ENCODE measurements at places on chromosomes 16 and 17.

GRCh38 chr17:77124192-77124889 is 16.4 kb upstream of the SEC14L1 start:
- DNase-seq = no peak

- DNase-seq = no peak
Observed at GRCh38 chr16:58464047-58464915, 35.7 kb upstream of the NDRG4 start.

DNA sequence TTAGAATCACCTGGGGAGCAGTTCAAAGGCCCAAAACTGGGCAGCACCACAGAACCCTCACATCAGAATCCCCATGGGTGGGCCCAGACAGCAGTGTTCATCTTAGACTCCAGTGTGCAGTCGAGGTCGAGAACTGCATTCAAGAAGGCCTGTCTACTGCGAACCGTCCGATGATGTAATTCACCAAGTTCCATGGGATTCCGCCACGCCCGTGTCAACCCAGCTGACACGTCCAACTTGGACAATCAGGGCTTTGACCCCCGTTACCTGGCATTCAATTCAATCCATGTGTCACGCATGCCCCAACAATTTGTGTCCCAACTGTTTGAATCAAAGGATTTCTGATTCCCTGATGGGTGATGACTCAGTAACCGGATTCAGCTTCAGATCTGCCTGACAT is 9.2 kb downstream of the HSBP1 start:
- DNase-seq = no peak

DNA sequence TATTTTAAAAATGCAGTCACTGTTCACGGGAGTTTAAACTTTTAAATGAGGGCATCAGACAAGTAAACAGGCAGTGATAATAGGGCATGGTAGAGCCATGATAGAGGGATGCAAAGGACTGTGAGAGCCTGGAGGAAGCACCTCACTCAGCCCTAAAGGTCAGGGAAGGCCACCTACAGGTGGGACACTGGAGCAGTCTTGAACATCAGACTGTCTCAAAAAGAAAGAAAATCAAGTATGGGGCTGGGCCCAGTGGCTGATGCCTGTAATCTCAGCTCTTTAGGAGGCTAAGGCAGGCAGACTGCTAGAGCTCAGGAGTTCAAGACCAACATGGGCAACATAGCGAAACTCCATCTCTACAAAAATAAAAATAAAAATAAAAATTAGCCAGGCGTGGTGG is 31.0 kb upstream of the DHRS7B start:
- DNase-seq = no peak

DNA sequence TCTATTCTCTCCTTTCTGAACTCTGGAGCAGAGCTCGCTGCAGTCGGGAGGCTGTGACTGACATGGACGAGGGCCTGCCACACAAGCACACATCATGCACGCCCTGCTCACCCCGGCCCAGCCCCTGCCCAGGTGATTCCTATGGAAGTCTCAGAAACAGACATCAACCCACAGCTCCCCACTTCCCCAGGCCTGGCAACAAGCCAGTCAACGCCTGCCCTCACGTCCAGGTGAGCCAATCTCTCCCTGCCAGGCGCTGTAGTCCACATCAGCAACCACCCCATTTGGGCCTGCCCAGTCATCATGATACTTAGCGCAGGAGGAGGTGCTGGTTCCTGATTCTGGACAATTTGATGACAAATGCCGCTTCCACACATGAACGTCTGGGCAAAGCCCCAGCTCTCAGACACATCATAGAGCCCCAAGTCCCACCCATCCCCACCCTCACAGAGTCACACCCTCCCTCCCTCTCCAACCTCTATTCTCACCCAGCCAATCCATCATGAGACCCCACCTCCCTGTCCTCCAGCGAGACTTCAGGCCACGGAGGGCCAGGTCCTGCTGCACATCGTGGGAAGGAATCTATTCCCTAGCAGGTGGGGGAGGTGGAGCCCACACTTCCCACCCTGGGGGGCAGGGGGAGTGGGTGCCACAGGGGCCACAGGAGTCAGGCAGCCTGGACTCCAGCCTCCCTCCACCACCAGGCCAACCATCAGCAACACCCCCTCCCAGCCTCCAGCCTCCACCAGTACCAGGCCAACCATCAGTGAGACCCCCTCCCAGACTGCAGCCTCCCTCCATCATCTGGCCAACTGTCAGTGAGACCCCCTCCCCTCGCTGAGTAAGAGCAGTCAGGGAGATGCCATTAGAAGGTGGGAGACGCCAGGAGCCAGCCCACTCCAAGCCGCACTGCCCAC is 33.7 kb upstream of the GSG1L start:
- no peak for DNase-seq

GRCh38 chr16:78647019-78647418 is 547.6 kb downstream of the WWOX start:
- DNase-seq = no peak

GRCh38 chr17:51144266-51145022 is 8.9 kb upstream of the NME1 start:
- no peak for DNase-seq

DNA sequence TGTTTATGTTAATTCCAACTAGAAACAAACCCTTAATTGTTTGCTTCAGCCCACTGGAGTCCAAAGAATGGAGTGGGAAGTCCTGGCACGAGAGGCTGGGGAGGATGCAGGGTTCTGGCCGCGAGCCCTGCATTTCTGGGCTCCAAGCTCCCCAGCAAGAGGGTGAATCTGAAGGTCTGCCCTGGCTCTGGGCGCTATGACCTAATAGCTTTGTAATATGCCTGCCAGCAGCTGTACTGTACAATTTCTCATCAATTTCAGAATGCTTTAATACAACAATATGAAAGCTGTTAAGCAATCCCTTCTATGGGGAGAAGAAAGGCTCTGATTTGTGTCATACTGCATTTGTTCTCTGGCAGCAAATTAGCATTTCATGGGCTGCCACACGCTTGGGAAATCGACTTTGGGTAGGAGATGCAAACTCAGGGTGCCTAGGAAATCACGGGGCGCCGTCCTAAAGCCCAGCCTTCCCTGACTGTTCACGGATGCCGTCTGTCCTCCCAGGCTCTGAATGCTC is 43.8 kb downstream of the NDEL1 start:
- DNase-seq = no peak

DNA sequence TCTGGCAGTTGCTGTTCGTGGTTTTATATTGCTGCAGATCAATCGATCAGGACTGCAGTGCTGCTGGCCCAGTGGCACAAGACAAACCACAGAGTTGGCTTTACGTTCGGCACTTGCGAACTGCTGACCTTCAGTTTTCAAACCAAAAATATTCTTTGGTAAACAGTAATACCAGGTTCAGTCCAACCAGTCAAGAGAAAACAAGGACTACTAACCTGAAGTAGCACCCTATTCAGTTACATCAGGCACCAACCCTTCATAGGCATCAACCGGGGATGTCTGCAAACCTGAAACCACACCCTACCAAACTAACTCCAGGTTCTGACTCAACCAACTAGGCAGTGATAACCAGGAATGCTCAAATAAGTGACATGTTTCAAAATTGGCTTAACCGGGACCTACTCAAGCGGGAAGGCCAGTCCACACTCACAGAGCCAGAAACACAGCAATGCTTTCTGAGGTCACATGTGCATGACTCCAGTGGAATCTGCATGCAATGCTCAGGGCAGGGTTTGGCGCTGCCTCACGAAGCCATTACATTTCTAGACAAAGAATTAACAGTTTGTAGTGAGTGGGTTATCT is 91.1 kb downstream of the SMG6 start:
- no peak for DNase-seq

DNA sequence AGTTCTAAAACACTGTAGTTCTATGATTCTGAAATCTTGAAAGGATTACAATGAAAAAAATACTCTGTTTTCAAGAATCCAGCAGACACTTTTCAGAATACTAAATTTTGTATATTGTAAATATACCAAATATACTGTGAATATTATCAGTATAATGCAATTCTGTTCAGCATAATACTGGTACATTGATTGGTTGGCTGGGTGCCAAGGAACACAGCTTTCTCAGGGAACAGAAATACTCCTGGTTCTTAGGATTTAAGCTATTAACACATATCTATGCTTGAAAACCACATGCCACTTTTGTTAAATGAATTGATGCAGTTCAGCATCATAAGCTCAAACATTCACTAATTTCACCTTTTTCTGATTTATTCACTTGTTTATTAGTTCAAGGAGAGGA is 2.5 kb upstream of the GINS3 start:
- no peak for DNase-seq

DNA sequence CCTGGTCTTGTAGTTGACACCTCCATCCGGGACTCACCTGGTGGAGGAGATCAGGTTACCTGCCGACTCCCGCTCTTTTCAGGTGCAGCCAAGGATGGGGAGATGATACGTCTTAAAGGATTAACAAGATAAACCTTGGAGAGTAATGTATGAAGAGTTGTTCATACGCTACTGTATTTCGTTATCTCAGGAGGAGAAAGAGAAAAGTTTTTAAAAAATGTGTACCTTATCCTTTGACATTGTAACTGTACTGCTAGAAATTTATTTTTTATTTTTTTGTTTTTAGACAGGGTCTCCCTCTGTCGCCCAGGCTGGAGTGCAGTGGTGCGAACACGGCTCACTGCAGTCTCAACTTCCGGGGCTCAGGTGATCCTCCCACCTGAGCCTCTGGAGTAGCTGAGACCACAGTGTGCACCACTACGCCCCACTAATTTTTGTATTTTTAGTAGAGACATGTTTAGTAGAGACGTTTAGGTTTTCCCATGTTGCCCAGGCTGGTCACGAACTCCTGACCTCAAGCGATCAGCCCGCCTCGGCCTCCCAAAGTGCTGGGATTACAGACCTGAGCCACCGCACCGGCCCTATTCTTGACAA is 764 bp upstream of the SMURF2 start:
- no peak for DNase-seq

DNA sequence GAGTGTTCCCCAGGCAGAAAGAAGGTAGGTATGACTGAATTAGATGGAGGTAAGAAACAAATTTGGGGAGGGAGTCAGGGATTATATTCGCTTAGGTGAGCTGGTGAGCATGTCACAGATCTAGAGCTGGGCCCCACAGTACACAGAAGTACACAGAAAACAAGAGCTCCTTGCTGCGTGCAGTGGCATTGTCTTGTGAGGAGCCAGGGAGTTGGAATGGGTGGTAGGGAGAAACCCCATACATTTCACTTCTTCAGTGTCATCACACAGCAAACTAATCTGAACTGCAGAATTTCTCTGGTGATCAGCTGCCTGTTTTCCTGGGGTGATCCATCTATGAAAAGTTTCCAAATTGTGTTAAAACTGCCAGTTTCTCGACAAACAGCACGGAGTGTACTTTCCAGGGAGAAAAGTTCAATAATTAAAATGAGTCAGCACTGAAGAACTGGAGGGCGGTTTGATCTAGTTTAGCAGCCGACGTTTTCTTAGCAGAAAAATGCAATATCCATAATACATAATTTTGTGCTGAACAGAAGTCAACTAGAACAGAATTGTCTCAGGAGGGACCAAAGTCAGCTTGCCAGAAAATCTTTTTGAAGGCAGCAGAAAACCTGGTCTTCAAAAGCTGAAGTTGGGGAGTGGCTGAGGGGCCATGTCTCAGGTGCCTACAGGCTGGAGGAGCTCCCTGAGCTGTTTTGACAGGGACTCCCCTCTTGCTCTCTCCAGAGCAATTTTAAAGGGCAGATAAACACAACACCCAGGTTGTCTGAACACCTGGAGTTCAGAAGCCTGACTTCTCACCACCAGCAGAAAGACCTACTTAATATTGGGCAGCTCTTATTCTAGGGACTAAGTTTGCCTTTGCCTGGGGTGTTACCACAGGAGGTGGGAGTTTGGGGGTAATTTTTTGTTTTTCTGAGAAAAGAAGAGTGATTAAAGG is 448.6 kb downstream of the CA10 start:
- DNase-seq = no peak

GRCh38 chr17:77274096-77274845 is 133.5 kb downstream of the SEC14L1 start:
- DNase-seq = no peak

Data from CD4-positive, alpha-beta T cell treated with Interleukin-12 subunit alpha and Interleukin-12 subunit beta, for 1 hour (primary cell).